ENCODE measurements at places on chromosomes 13 and 19.

DNA sequence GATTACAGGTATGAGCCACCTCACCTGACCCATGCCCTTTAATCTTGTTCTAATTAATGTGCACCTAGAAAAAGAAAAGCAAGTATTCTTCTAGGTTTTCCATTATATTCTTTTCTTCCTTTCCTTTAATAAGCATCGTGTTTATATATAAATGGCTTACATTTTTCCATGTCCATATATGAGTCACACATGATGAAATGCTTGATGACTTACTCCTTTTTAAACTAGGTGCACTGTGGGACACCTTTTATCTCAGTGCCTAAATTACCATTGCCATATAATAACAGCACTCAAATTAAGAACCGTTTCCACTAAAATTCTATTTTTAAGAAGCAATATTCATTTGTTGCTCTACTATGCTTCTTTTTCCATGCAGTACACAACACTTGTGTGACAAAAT lies 363.3 kb downstream of the LIG4 start:
- no peak for DNase-seq

DNA sequence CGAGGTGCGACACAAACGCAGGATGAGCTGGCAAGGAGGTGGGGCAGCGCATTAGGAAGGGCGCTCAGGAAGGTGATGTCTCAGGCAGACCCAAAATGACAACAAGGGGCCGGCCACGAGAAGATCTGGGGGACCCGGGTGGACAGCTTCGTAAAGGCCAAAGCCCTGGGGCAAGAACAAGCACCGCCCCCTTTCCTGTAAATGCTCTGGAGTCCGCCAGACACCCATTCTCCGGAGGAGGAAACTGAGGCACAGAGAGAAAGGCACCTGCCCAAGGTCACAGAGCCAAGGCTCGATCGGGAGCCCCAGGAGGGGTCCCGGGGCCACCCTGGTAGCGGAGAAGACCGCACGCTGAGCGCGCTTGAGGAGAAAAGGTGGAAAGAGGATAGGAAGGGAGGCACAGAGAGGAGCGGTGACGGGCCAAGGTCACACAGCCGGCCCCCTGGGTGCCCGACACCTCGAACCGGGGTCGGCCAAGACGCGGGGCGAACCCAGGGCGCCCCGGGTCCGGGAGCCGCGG lies 571 bp downstream of the SAFB2 start:
- peak; percentile 36 for DNase-seq

GRCh38 chr19:33394006-33394722 lies 20.7 kb downstream of the CEBPG start:
- DNase-seq: peak; percentile 68

GRCh38 chr13:75102001-75102716 lies 379.8 kb downstream of the TBC1D4 start:
- peak; percentile 56 for DNase-seq

DNA sequence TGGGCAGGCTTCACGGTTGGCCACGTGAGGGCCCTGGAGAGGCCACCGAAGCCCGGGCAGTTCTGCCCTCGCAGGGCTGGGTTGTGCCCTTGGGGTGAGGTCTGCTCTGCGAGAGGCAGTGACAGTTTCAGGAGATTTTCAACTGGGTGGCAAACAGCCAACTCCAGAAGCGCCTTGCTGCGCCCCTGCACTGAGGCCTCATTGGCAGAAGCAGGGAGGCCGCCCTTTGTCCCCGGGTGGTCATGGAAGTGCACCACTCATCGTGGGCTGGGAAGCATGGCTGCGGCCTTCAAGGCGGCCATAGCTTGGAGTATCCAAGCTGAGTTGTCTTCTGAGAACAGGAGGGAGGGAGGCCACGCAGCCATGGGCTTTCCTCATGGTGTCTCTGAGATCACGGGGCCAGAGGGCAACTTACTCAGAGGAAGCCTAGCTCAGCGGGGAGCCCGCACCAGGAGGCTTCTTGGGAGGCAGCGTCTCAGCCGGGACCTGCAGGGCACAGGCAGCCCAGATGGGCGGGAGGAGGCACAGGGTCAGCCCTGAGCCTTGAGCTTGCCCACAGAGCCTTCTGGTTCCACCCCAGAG lies 14.8 kb downstream of the PLEKHJ1 start:
- no peak for DNase-seq

GRCh38 chr19:2332341-2333026 lies 4.0 kb downstream of the SPPL2B start:
- DNase-seq: no peak

- peak; percentile 51 for DNase-seq
These were observed 13.1 kb upstream of the LAMP1 start for GRCh38 chr13:113283904-113284303.

- DNase-seq: no peak
These were observed 40.0 kb downstream of the UNC13A start for GRCh38 chr19:17648097-17648660.
